GM23248 (cell line): ENCODE measurements at places on chromosomes 12 and 14.

DNA sequence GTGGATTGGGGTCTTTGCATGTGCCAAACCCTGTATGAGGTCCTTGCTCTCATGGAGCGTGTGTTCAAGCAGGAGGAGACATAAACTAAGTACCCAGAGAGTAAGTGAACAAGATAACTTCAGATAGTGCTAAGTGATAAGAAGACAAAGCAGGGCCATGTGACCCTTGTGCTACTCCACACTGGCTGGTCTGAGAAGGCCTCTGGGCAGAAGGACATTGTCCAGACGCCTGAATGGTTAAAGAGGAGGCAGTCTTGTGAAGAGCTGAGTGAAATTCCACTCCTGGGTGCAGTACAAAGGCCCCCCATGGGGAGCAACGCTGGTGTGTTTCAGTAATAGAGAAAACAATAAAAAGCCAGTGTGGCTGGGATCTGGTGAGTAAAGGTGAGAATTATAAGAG lies 93.3 kb upstream of the RIC8B start:
- DNase-seq = no peak

- DNase-seq = no peak
These were observed 322.9 kb downstream of the DAD1 start for GRCh38 chr14:22266142-22266442.

DNA sequence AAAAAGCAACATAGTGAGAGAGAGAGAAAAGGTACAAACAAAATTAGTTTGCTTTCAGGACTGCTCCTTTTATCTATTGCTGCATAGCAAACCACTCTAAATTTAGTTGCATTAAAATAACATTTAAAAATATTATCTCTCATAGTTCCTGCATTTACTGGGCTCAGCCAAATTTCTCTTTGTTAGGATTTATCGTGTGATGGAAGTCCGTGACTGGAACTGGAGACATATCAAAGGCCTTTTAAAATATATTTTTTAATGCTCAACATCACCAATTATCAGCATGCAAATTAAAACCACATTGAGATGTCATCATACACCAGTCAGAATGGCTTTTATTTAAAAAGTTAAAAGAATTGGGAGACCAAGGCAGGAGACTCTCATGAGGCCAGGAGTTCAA lies 107.6 kb upstream of the SYT1 start:
- no peak for DNase-seq

DNA sequence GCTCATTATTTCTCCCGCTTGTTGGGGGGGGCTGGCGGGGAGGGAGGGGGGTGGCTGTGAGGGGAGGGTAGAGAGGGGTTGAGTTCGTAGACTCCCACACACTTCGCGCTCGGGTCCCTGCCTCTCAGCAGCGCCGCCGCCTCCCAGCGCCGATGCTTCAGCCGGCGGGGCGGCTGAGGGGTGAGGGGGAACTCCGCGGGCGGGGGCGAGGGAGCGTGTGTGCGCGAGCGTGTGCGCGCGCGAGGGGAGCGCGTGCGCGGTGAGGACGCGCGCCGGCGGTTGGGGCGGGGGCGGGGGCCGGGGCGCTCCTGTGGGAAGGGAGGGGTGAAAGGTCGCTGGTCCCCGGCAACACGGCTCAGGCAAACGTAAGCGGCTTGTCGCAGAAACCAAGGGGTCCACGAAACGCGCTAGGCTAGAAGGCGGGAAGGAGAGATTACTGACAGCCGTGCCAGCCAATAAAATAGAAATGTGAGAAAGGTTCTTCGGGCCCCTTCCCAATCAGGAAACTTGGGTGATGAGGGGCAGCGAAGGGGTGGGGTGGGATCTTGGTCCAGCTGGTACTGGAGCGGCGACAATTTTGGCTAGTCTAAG lies 343 bp upstream of the NOVA1 start:
- peak; percentile 82 for DNase-seq

DNA sequence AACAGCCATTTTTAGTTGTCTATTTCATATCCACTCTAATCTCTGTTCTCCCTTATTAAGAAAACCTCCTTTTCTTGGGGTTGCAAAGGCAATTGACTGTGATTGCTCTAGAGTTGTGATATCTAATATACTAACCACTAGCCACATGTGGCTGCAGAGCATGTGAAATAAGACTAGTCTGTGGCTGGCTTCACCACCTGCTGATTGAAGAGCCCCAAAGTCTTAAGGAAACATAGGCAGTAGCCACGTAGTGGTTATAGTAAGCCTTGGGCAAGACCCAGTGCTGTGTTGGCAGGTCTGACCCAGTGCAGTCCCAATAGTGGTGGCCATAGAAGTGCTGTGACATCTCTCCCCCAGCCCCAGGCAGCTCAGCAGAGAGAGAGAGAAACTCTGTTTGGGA lies 28.4 kb upstream of the ATP2B1 start:
- DNase-seq = no peak

DNA sequence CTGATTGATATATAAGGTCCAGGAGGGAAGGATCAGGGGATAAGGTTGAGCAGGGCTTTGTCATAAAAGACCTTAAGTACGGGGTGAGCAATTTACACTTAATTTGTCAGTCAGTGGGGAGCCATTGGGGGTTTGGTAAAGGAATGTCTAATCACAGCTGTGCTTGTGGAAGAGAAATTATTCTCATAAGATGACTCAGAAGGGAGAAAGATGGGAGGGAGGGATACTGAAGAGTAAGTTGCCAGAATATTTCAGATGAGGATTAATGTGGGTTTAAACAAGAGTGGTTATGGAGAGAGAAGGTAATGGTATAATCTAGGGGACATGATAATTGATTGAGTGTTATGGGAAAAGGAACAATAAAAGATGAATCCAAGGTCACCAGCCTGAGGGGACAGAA lies 500.1 kb upstream of the CCDC196 start:
- DNase-seq = no peak

GRCh38 chr12:118361092-118361404 lies 11.7 kb downstream of the TAOK3 start:
- DNase-seq = no peak

- peak; percentile 16 for DNase-seq
These were observed 469.4 kb downstream of the FOXG1 start for GRCh38 chr14:29235991-29236390.

GRCh38 chr14:74697543-74697942 lies 15.3 kb downstream of the AREL1 start:
- DNase-seq = peak; percentile 94

GRCh38 chr14:67365476-67365875 lies 5.3 kb downstream of the EIF2S1 start:
- DNase-seq = no peak

- DNase-seq = no peak
These were observed 151.6 kb upstream of the SYT1 start for GRCh38 chr12:78712834-78713481.

- peak; percentile 18 for DNase-seq
These were observed 117.3 kb upstream of the NAP1L1 start for GRCh38 chr12:76201758-76202157.

DNA sequence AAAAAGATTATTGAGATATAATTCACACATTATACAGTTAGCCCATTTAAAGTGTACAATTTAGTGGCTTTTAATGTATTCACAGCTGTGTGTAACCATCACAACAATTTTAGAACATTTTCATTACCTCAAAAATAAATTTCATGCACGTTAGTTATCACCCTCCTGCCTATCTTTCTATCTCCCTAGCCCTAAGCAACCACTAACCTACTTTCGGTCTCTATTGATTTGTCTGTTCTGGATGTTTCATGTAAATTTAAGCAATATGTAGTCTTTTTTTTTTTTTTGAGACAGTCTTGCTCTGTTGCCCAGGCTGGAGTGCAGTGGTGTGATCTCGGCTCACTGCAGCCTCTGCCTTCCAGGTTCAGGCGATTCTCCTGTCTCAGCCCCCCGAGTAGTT lies 439.4 kb downstream of the PCNX1 start:
- DNase-seq = no peak

- no peak for DNase-seq
These were observed 217.1 kb upstream of the BTG1 start for GRCh38 chr12:92362785-92363184.

DNA sequence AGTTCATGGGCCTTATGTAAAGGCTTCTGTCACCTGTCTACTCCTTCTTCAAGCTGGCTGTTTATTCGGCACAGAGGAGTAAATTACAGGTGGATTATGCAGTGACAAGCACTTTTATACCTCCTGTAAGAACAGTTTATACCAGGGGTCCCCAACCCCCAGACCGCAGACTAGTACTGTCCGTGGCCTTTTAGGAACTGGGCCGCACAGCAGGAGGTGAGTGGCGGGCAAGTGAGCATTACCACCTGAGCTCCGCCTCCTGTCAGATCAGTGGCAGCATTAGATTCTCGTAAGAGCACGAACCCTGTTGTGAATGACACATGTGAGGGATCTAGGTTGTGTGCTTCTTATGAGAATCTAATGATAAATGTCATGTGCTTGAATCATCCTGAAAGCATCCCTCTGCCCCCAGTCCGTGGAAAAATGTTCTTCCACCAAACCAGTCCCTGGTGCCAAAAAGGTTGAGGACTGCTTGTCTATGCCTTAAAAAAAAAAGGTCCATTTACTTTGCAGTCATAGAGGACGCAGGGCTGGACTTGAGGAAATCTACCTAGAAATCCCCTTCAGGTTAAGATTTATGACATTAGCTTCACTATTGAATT lies 78.8 kb downstream of the ETV6 start:
- no peak for DNase-seq

- peak; percentile 74 for DNase-seq
These were observed 16.4 kb downstream of the ACVRL1 start for GRCh38 chr12:51923506-51924365.

DNA sequence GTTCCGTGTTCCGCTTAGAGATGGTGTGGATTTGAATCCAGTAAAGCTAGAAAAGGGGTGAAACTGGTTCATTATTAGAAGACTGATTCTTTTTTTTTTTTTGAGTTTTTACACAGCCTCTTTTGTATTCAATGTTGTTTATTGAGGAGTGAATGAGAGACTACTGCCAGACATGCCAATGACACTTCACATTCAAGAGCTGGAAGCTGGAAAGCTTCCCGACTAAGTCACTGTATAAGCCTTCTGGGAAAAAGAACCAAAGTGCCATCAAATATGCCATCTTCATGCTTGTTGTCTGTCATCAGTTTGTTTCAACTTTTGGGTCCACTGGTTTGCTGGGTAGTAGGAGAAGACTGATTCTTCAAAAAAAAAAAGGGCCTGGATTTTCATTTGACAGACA lies 164.8 kb downstream of the ATP23 start:
- DNase-seq = no peak

DNA sequence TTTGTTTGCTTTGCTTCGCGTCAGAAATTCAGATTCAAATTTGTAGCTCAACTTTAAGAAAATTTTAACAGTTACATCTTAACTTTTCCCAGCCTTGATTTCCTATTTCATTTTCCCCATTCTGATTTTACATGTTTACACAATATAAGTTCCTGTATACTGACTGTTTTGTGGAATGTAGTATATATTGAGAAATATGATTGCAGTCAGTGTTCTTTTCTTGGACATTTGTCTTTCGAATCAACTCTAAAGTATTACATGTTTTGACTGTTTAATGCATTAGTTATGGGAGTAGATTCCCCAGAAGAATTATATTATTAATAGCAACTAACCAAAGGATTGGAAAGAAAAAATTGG lies 48.1 kb downstream of the PRKCH start:
- DNase-seq = no peak

DNA sequence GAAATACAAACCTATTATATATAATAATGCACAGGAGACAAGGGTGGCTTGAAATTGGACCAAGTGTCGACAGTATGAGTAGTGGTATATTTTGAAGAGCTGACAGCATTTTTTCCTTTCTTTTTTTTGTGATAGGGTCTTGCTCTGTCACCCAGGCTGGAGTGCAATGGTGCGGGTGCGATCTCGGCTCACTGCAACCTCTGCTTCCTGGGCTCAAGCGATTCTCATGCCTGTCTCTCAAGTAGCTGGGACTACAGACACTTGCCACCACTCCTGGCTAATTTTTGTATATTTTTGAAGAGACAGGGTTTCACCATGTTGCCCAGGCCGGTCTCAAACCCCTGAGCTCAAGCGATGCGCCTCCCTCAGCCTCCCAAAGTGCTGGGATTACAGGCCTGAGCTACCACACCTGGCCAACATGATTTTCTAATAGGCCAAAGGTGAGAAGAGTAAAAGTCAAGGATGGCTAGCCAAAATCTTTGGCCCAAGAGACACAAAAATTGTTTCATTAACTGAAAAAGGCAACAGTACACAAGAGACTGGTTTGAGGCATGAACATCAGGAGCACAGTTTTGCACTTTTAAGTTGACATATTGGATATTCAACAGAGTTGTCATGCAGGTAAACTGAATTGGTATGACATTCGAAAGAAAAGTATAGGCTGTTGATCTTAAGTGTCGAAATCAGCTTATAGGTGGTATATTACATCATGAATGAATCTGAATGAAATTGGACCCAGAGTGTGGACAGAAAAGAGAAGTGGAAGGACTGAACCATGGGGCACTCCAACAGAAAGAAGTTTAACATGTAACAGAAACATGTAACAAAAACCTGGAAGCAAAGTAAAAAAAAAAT lies 12.5 kb downstream of the HNRNPC start:
- no peak for DNase-seq

DNA sequence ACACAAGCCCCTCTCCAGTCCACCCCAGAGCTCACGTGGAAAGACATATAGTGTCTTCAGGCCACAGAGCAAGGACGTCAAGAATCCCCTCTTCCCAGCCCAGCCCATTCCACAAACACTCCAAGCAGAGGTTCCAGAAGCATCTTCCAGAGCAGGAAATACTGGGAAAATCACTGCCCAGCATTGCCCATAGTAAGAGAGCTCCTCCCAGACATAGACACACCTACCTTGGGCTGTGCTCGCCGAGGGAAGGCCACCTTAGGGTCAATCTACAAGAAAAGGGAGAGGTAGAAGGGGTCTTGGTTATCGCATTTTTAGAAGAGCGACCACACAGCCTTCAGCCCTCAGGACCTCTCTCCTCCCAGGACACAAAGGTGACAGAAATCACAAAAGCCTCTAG lies 4.5 kb downstream of the MSI1 start:
- no peak for DNase-seq

DNA sequence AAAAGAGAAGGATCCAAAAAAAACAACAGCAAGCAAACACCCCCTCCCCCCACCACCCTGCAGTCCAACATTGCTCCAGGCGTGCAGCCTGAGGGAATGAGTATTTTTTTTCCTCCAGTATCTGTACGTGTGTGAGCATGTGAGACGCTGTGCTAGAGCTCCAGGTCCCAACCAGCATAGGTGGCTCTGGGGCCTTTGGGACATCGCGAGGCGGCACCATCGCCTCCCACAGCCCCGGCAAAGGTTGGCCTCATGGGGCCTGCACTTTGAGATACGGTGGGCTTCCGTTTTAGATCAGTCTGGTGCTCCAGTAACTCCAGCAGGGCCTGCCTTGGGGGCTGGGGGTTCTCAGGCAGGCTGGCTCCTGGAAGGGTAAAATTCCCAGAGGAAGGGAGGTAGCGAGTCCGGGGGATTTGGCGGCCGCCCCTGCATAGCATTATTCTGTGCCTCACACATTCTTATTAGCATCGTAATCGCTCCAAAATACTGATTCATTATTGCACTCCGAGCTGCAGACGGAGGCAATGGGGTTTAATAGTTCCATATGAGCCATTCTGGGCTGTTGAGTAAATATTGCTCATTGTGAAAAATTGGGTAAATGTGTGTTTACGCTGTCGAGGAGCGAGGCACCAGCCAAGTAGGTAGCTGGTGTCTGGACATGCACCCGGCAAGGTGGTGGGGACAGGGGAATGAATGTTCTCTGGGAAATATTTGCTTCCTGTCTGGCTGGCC lies 143.1 kb upstream of the MYL2 start:
- DNase-seq = peak; percentile 89

GRCh38 chr12:6883252-6883651 lies 10.1 kb upstream of the SPSB2 start:
- no peak for DNase-seq
